ENCODE measurements at places on chromosomes 11 and 22.

- DNase-seq: no peak
Observed at GRCh38 chr11:84522331-84522730, 1104.8 kb downstream of the DLG2 start.

DNA sequence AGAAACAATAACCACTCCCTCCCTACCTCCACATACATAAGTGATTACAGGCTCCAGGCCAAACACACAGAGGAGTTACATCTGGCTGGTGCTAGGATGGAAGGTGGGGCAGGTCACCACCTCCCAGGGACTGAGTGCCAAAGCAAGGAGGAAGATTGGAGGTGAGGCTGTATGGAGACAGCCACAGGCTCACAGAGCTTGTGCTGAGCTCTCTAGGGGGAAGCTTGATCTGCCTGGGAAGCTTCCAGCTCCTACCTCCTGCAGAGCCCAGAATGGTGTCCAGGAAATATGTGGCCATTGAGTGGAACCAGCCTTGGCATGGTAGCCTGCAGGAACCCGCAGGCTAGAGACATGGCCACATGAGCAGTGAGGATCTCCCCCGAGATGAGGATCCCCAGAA is 3.6 kb upstream of the MED15 start:
- DNase-seq: no peak

- no peak for DNase-seq
Observed at GRCh38 chr11:9525116-9525515, 48.4 kb upstream of the WEE1 start.

- DNase-seq: no peak
Observed at GRCh38 chr11:107266455-107266854, 191.2 kb downstream of the CWF19L2 start.

- no peak for DNase-seq
Observed at GRCh38 chr11:47325271-47326041, 27.0 kb downstream of the MYBPC3 start.
